ENCODE measurements at places on chromosomes 2 and 18.

DNA sequence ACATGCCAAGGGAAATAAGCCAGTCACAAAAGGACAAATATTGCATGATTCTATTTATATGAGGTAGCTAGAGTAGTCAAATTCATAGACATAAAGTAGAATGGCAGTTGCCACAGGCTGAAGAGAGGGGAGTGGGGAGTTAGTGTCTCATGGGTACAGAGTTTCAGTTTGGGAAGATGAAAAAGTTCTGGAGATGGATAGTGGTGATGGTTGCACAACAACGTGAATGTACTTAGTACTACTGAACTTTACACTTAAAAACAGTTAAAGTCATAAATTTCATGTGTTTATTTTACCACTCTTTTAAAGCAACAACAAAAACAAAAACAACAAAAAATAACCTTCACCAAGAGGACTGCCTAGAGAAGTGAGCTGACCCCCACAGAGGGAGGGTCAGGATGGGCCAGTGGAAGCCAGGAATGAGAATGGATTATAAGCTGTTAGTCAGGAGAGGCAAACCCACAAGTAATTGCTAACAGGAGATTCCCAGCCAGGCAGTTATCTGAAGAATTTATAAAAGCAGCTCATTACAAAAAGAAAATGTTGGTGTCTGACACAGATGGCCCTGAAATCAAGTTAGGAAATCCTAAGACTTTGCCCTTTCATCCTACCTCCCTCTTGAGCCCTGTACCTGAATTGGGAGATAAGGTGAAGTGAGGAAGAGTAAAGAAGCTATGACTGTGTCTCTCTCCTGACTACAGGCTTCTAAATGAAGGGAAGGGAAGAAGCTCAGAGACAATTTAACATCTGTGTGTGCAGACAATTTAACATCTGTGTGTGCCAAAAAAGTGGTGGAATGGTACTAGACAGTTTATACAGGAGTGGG lies 263.4 kb downstream of the PDE11A start:
- no peak for DNase-seq

- no peak for DNase-seq
These were observed 137.3 kb upstream of the NFATC1 start for GRCh38 chr18:79258447-79258846.

DNA sequence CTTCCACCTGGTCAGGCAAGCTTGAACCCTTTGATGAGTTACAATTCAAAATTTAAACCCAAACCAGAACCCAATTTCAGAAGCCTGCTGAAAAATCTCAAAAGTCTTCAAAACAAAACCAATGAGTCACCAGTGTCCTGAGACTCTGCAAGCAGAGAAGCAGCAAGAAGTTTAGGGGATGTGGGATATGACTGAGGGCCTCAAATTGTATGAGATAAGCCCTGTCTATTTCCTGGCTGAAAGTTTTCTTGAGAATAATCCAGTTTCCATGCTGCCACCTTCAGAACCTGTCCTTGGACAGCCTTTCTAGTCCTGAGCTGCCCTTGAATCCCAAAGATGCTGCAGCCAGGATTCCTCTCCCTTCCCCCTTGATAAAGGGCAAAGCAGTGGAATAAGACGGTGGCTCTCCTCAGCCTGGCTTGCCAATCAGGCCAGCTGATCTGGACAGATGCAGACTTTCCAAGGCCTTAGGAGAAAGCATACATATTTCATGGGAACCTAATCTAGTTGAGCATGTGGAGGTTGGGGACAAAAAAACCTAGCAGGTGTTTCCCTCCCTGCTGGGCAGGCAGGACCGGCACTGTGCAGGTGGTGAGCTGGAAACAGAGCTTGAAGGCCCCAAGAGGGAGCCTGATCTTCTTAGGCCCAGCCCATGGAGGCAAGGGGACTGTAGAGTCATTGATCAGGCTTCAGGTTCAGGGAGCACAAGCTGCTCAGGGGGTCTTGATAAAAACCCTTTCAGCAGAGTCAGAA lies 278.0 kb upstream of the MGAT5 start:
- no peak for DNase-seq

DNA sequence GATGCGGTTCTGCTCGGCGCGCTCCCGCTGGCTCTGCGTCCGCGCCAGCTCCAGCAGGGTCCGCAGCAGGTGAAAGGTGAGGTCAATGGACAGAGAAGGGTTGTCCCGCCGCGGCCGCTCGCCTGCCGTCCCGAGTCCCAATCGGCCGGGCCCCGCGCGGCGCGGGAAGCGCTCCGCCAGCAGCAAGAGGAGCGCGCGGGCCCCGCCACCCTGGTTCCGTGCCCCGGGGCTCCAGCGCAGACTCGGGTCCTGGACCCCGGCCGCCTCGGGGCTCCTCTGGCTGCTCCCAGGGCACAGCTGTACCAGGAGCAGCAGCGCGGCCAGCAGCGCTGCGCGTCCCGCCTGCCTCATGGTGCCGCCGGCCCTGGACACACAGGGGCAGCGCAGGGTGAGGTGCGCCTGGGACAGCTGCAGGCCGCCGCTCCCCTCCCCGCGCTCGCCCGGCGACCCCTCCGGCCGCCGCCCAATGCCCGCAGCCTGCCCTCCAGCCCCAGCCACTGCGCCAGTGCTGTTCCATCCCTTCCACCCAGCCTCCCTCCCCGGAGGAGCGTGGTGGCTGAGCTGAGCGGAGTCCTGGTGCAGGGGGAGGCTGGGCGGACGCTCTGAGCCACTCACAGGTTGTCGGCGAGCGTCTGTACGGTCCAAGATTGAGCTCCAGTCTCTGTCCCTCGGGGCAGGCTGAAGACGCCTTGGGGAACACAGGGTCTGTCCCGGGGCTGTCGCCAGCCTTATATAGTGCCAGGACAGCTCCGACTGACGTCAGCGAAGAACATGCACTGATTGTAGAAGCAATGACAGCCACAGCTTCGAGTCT lies 493 bp downstream of the UCN start:
- DNase-seq: no peak

DNA sequence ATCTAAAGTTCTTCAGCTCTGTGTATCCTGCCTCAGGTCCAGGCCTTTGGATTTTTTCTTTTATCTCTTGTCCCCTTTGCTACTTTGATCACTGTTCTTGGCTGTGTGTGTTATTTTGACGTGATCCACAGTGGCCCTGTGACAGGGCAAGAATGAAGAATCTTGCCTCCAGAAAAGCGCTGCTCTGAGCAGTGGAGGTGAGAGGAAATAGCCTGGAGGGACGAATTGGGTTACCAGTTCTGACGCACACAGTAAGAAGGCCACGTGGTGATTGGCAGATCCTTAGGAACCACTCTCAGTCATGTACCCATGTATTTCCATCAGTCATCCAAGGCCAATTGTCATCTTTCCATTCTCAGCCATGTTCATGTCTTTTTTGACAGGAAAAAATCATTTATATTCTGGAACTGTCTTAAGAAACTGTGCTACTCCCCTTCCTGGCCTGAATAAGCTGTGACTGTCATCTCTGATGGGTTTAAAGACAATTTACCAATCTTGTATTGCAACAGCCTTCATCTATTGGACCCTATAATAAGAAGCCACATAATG lies 47.6 kb downstream of the MAPK4 start:
- DNase-seq: no peak

- DNase-seq: no peak
These were observed 94.9 kb downstream of the AGAP1 start for GRCh38 chr2:235588750-235589149.

DNA sequence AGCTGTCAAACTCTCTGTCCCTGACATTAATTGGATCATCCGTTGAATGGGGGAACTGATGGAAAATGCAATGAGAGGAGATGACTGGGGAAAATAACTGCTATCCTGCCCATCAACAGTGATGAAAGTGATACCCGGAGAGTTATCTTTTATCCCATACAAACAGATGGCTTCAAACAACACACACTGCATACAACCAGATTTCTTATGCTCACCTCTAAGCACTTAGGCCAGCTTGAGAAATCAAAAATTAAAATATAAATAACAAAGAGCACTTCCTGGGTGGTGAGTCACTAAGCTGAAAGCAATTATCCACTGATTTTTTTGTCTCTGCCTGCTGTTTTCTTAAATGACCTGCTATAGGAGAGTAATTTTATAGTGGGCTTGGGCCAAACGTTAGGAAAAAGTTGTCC lies 237.6 kb upstream of the RGPD4 start:
- DNase-seq: no peak

GRCh38 chr2:239259173-239259572 lies 141.6 kb downstream of the HDAC4 start:
- DNase-seq: no peak

- DNase-seq: no peak
These were observed 73.6 kb downstream of the SPRED2 start for GRCh38 chr2:65358678-65359400.

DNA sequence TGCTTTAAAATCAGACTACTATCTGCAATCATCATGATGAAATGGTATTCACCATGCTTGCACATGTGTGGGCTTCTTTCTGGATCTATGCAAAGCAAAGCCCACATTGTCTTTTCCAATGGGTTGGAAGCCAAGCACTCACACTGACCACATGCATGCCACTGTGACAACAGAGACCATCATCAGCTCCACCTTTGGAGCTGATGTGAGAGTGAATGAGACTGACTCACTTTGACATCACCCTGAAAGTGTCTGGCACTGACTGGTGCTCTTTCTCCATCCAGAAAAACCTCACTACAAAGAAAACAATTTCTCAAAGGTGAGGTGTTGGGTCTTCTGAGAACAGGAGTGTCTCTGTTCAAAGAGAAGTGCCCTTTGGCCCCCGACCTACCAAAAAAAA lies 4.7 kb downstream of the MYO5B start:
- DNase-seq: no peak

DNA sequence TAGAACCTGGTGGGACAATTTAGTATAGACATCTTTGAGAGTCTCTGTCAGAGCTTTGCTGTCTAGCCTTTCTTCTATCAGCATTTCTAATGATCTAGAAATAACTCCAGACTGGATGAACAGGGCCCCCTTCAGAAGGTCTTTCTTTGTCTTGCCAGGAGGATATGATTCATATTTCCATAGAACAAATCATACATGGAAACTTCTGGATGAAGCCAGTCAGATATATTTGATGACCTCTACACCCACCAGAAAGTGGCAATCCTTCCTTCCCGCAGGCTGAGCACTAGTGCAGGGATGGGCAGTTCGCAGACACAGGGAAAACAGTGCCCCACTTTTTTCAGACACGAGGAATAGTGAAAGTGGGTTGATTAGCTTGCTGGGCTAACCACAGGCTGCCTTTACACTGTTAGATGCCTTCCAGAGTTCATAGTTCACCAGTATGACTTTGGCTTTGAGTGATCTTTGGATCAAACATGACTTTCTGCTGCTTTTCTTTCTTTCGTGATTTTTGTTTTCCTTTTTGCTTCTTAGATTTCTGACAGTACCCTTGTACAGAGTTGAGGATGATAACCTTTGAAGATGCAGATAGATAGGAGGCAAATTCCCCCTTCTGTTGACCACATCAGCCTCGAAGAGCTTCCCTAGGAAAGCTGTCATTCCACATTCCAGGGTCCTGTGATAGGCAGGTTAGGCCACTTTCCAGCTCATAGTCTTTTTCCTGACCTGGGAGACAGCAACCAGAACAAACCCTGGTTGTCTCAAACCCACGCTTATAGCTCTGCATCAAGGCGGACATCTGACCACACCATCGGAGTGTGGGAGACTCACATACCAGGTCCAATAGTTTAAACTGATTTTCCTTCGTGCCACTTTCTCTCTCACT lies 237.0 kb downstream of the ZNF407 start:
- no peak for DNase-seq

DNA sequence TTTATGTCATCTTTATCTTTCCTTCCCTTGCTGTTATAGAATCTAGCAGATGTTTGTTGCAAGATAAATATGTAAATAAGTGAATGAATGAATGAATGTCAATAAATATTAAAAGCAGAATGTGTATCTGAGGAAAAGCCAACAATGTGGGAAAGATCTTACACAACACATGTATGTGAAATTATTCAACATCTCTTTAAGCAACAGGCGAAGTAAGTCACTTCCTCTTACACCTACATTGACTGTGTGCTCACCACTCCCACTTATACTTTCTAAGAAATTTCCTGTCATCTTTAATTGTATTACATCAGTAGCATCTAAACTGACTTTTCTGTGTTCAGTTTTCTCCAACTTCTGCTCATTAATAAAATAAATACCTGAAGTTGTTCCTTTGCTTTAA lies 43.0 kb downstream of the RAD51AP2 start:
- no peak for DNase-seq

- DNase-seq: no peak
These were observed 84.8 kb upstream of the BCL2L11 start for GRCh38 chr2:111035830-111036441.

DNA sequence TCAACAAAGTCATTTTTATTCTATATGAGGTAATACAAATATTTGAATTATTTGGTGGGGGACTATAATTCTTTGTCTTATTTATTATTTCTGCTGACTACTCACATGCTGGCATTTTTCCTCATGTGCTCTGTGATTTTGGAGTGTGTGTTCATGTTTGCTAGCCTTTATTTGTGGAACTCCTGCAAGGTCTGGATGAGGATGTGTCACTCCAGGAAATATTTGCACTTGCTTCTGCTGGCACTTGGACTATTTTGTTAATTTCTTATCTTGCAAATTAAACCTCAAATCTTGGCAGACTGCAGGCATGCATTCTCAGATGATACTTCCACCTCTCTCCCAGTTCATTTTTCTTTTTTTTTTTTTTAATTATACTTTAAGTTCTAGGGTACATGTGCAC lies 34.1 kb downstream of the POLI start:
- no peak for DNase-seq

GRCh38 chr18:79553154-79553553 lies 126.4 kb upstream of the CTDP1 start:
- DNase-seq: no peak

GRCh38 chr18:13800505-13801259 lies 23.3 kb upstream of the MC5R start:
- peak; percentile 86 for DNase-seq

- DNase-seq: no peak
These were observed 658.7 kb upstream of the LINC00305 start for GRCh38 chr18:64807560-64807959.

DNA sequence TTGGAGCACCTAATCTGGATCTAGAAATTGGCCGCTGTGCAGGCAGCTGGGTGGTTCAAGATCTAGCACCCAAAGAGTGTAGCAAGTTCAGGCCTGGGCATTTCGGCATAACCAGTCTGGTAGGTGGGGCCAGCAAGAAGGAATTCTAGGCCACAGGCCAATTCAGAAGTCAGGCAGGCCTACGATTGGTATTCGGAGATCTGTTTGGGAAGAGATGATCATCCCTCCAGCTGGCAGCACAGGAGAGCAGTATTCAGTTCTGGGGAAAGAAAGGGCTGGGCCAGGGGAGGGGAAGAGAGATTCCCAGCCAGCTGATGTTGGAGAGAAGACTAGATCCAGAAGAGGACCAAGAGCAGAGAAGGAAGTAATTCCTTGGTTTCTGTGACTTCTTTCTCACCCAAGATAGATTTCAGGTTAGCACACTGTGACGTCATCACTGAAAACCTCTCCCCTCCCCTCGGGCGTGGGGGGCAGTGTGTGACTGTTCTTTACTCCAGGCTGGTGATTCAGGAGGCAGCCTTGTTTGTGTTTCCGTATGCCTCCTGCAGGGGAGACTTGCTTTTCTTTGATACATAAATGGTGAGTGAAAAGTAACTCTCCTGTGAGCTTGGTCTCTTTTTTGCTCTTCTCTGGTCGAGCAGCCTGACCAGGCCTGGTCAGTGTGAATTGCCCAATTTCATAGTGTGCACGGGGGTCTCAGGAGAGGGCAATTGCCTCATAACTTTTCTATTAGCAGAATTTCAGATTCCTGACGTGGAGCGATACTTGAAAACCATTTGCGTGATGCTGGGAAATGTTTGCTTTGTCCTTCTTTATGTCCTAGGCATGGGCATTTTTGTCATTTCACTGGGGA lies 61.1 kb downstream of the MEIS1 start:
- no peak for DNase-seq

- no peak for DNase-seq
These were observed 90.6 kb downstream of the MDH1 start for GRCh38 chr2:63679252-63679855.

- no peak for DNase-seq
These were observed 799.7 kb downstream of the LRP1B start for GRCh38 chr2:141331127-141331526.

Measured in 8988T (cell line).